Activated CD4-positive, alpha-beta T cell treated with anti-CD3 and anti-CD28 coated beads, Interleukin-2, amount 50 U/mL, for 1 hour (primary cell): ENCODE measurements at places on chromosomes 1 and 21.
A peak's percentile ranks its signal among the peaks of the same experiment; 100 is the strongest.

DNA sequence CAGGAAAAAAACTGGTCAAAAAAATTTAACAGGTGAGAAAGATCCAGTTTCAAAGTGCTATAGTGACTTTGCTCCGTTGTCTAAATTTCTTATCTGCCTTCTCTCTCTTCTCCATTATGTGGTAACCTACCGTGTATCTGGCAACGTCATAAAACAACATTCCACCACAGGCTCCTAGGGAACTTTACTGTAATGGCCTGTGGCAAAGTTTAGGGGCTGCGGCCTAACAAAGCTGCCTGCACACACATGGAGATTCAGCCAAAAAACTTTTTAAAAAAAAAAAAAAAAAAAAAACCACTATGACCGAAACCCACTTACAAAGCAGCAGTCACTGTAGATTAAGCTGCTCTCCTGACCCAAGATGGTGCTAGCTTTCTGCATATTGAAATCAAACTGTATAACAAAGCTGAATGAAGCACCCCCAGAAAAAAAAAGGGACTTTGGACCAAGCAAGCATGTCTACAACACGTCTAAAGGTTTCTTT, 202.6 kb downstream of the SLC45A1 start:
- DNase-seq = no peak

GRCh38 chr1:153607381-153607780, 5.6 kb downstream of the S100A16 start:
- DNase-seq = no peak

- no peak for DNase-seq
These were observed 24.9 kb upstream of the KIRREL1 start for GRCh38 chr1:157968508-157968907.

- no peak for DNase-seq
These were observed 52.6 kb downstream of the CD247 start for GRCh38 chr1:167465743-167466142.

DNA sequence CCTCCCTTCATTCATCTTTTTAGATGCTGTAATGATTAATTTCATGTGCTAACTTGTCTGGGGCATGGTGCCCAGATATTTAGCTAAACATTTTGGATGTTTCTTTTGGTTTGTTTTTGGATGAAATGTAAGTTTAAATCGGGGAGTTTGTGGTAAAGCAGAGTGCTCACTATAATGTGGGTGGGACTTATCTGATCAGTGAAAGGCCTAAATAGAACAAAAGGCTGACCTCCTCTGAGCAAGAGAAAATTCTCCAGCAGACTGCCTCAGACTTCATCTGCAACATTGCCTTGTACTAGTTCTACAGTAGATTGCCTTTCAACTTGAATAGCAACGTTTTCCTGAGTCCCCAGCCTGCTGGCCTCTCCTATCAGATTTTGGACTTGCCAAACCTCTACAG, 183.6 kb downstream of the S1PR1 start:
- DNase-seq = no peak

DNA sequence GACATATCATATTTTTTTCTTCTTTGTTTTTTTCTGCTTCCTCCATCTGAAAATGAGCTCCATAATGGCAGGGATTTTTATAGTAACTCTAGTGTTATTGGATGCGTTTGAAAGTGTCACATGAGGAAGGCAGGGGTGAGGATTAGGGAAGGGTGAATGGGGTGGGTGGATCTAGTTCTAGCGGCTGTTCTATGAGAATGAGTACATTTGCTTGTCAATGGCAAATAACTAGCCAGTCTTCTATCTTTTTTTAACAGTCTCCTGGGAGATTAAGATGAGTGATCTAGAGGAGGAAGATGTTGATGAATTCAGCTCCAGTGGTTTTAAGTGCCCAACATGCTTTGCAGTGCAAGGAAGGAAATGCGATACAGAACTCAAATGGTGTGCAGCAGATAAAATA, 5.8 kb downstream of the OR14I1 start:
- no peak for DNase-seq

DNA sequence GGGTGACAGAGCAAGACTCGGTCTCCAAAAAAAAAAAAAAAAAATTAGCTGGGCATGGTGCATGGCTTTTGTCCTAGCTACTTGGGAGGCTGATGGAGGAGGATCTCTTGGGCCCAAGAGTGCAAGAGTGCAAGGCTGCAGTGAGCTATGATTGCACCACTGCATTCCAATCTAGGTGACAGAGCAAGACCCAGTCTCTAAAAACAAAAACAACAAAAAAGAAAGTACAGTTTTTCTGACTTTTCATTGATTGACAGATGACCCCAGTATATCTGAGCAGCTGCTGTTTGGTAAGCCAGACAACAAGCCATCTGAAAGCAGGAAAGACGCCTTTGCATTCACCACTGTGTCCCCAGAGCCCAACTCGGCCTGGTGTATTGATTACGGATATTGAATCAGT, 10.9 kb upstream of the DPT start:
- no peak for DNase-seq

DNA sequence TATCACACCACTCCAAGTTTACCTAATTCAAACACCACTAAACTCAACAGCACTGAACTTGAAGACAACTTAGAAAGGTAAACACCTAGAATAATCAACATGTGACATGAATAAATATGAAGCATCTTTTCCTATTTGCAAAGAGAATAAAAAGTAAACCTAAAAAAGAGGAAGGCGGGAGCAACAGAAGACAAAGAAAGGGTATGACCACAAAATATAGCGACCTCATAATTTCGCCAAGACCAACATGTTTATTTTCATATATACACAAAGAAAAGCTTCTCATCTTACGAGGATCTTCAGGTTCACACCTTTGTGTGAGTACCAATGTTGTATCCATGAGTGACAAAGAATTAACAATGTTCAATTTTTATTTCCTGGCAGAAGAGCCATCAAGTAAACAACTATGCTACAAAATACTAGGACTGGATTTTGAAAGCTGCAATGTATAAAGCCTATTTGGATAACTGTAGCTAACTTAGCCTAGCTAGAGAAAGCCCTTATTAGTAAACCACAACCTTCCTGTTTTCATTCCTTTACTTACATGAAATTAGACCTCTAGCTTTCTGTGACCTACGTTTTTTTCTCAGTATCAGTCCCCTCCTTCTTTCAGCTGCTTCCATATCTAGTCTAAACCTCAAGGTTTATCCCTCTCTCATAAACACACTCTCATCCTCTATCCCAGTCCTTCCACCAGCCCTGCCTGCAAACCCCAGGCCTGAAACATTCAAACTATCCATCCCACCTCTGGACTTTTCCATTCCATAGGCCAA, 21.3 kb upstream of the PHTF1 start:
- no peak for DNase-seq

DNA sequence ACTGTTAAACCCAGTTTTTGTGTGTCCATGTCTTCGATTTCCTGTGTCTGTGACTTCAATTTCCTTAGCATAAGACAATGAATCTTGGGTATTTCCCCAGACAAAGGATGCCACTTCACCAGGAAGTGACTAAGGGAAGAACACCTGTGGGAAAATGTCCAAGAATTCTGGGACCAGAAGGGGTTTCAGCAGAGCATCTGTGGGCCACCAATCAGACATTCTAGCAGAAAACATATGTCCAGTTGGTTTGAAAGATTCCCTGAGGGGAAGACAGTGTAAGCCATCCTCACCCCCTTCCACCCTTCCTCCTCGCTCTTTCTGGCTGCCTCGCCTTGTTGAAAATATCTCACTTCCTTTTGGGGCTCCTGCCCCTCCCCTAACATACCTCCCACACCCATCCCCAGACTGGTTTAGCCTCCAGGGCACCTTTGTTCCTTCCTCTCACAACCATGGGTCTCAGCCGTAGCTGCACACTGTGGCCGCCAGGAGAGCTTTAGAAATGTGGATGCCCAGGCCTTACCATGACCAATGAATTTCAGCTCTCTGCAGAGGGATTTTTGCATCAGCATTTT, 25.5 kb upstream of the IFNAR1 start:
- peak; percentile 20 for DNase-seq

- DNase-seq = no peak
These were observed 7.5 kb downstream of the TMEM9 start for GRCh38 chr1:201146626-201147390.

- DNase-seq = no peak
These were observed 17.6 kb downstream of the SYNJ1 start for GRCh38 chr21:32710069-32710784.

GRCh38 chr1:241631674-241632073, 8.5 kb downstream of the CHML start:
- no peak for DNase-seq

DNA sequence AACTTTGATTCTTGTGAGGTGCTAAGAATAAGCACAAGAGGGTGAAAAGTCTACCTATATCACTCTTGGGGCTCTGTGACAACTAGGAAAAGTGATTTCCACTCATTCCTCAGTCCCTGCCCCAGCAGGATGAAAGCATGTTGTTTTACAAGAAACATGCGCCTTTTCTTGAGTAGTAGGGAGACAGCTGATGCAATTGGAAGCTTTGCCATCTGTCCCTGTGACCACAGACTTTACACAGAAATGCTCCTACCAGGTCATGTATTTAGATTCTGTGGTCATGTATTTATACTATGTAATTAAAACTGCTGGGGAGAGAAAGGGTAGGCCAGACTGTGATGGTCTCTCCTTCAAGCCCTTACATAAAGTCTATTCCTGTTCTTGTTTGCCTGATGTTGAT, 445.5 kb downstream of the PTPRC start:
- no peak for DNase-seq

- DNase-seq = no peak
These were observed 1.2 kb downstream of the BCL9 start for GRCh38 chr1:147542569-147542897.
